Stimulated activated CD4-positive, alpha-beta T cell treated with anti-CD3 and anti-CD28 coated beads, Interleukin-15, amount 100 ng/mL, for 24 hours (primary cell): ENCODE measurements at places on chromosomes 5 and 9.

DNA sequence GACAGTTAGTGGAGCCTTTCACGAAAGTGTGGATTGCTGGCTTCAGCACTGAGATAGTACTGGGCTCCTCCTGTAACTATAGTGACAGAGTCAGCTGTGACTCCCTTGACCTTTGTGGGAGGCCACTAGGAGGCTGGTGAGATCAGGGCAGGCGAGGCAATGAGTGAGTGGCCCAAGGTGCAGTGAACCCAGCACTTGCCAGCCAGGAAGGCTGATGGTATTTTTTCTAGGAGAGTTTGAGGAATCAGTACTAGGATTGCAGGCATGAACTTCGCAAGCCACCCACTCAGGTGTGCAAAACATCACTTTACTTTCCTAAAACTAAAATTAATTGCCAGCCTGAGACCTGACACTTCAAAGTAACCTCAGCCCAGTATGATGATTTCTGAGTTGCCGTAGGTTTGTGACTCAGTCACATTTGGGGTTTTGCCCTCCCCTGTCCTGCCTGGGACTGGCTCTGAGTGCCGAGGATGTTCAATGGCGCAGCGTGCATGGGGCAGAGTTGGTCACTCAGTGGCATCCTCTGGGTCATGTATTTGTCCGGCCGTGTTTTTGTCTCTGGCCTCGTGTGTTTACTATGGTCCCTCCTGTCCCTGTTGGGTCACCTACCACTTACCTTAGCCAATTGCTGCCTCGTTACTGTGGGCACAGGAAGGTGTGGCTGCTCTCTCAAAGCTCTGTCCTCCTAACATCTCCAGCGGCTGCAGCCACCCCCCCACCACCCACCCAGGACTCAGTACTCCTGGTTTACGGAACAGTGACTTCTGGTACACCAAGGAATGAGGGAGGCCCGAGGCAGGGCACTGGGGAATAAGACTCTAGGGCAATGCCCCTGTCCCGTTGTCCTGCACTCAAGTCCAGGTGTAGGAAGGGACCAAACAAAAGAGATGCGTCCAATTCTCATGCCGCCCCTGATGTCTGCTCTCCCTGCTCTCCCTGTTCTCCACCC lies 67.2 kb downstream of the IL31RA start:
- DNase-seq, result no peak

- no peak for DNase-seq
Observed at GRCh38 chr5:17020678-17021601, 84.9 kb upstream of the MYO10 start.

- no peak for DNase-seq
Observed at GRCh38 chr5:125219710-125220109, 473.3 kb upstream of the ZNF608 start.

GRCh38 chr5:9533096-9533495 lies 12.8 kb downstream of the SEMA5A start:
- no peak for DNase-seq

DNA sequence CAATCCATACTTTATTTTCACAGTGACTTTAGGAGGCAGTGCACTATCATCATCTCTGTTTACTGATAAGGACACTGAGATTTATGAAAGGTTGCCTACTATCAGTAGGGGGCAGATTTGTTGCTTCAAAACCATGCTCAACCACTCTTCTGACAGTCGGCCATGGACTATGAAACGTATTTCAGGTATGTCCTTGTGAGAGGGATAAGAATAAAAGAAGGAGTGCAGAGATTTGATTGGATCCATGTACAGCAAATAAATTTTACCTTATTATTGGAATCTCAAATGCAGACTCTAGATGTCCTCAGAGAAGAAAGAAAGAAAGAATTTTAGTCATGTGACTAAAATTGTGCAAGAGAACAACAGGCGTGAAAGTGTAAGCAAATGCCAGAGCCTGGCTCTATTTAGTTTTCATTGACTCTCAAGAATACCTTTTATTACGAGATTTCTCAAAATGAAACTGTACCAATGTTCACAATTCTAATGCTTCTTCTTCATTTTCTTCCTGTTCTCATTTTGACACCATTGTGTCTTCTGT lies 296.6 kb upstream of the RASA1 start:
- no peak for DNase-seq

- DNase-seq, result no peak
Observed at GRCh38 chr5:1547655-1548054, 23.9 kb upstream of the LPCAT1 start.

- no peak for DNase-seq
Observed at GRCh38 chr9:73684601-73685000, 532.9 kb downstream of the ANXA1 start.

GRCh38 chr5:5887833-5888232 lies 465.4 kb downstream of the ICE1 start:
- no peak for DNase-seq

DNA sequence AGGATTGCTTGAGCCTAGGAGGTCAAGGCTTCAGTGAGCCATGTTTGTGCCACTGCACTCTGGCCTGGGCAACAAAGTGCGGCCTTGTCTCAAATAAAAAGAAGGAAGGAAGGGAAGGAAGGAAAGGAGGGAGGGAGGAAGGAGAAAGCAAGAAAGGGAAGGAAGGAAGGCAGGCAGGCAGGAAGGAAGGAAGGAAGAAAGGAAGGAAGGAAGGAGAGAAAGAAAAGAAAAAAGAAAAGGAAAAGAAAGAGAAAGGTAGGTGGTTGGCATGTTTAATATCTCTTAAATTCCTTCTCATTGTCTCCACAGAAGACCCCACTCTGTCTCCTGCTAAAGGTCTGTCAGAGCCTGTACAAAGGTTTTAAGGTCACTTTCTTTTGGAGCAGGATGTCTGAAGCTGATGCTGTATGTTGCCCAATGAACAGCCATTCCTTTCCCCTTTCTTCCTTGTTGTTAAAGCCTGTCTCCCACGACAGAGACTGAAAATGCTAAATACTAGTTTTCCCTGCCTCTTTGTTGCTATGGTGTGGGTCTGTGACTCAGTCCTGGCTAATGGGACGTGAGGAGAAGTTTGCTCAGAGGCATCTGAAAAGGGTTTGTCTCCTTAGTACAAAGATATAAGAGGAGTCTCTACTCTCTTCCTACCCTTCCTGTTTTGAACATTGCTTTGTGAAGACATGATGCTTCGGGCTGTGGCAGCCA lies 213.3 kb downstream of the PCSK1 start:
- peak; percentile 5 for DNase-seq

GRCh38 chr9:71895117-71895516 lies 15.9 kb downstream of the ABHD17B start:
- DNase-seq, result no peak

GRCh38 chr5:129630101-129630500 lies 117.8 kb upstream of the MINAR2 start:
- DNase-seq, result no peak

DNA sequence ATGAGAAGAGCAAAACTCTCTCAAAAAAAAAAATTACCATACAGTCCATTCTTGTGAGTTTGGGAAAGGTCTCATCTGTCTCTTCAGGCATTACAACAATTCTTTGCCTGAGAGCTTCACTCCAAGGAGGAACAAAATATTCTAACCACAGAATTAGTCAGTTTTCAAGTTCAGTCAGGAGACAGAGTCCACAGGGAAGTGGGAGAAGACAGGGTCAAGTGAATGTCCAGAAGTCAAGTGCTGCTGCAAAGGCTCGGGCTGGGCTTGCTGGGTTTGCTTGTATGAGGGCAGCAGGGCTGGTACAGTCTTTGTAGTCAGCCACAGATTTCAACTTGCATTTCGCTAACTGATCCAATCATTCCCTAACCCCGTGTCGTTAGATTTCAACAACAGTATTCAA lies 17.6 kb upstream of the HEXB start:
- no peak for DNase-seq

DNA sequence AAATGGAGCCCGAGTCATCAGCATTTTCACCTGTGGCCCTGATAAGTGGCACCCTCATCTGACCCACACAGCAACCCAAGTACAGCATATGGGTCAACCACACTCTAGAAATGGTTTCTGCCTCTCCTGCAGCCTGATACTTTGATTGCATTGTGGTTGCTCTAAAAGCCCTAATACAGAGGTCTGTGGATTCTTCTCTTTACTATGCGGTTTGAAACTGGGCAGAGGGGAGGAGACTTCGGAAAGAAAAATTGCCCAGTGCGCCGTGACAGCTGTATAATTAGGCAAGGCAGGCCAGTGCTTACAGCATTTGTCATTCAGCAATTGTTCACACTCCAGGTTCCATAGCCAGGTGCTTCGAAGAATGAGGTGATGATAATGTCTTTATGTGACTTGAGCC lies 361.0 kb downstream of the NFIB start:
- DNase-seq, result no peak

GRCh38 chr9:120690372-120690771 lies 23.9 kb downstream of the MEGF9 start:
- DNase-seq, result no peak

GRCh38 chr9:65444943-65445342 lies 159.9 kb upstream of the FOXD4L5 start:
- DNase-seq, result no peak

DNA sequence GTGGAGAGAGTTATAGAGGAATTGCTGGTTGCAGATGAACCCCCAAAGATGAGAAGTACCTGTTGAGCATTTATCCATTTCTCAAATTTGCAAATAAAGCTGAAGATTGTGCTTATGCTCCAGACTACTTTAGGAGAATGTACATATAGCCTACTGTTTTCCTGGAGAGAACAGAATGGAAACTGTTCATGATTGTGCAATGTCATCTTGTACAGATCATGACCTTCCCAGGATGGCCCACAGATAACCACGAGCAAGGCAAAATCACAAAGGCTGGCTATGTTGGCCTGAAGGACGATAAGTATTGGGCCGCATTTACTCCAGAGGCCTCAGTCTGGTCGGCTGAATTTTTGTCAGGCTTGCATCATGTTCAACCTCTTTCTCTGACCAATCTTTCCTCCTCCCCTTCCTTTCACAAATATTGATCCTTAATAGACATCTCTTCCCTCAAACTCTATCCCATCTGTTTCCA lies 28.5 kb upstream of the RICTOR start:
- DNase-seq, result no peak

GRCh38 chr5:134127988-134128647 lies 13.6 kb downstream of the TCF7 start:
- DNase-seq, result no peak

DNA sequence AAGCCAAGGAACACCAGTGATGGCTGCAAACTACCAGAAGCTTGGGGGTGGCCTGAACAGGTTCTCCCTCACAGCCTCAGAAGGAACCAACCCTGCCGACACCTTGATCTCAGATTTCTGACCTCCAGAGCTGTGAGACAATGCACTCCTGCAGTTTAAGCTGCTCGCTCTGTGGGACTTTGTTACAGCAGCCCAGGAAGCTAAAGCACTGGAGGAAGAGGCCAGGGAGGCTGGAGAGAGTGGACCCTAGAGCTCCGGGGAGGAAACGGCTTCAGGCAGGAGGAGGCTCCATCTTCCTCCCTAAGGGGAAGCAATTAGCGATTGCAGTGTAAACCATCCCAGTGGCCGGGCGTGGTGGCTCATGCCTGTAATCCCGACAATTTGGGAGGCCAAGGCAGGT lies 25.1 kb downstream of the BARX1 start:
- DNase-seq, result no peak

GRCh38 chr9:11141357-11141756 lies 528.6 kb upstream of the PTPRD start:
- no peak for DNase-seq

DNA sequence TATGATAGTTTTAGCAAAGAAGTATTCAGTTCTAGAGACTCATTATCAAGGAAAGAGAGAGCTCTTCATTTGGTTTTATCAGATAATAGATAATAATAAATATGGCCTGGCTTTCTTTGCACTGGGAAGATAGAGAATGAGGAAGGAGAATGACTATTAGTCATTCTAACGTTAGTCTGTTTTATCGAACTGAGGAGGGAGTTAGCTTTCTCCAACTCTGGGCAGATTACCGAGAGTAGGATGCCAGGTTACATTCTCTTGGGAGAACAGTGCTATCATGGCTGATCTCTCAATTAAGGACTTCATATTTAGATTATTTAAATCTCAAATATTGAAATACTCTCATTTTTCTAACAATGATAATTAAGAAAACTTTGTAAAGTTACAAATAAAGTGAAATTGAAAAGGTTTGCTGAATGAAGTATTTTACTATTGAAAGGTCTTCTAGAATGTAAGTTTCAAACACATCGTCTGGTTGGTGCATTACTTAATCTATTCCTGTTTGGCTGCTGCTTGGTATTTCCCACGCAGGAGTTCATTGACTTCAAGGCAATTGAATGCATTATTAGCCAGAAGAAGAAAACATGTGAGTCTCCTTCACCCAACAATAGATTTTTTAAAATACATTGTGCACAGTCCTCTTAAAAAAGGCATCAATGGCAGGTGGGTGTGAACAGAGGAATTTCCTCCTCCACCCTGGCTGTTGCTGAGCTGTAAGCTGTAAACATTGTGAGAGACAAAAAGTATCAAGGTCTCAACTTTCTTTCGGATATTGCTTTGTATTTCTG lies 140.8 kb downstream of the C9orf152 start:
- no peak for DNase-seq

- no peak for DNase-seq
Observed at GRCh38 chr9:76292246-76292645, 102.0 kb downstream of the RFK start.

GRCh38 chr5:88509403-88509802 lies 240.8 kb upstream of the TMEM161B start:
- no peak for DNase-seq
